Vein endothelial cell (primary cell): ENCODE measurements at places on chromosomes 4 and X. TPM values are rescaled to one million over a fixed set of nuclear protein-coding genes. Genes with fewer than 3 reads are reported as not detected.

The CT45A10 gene
- not detected in 2 replicates for total RNA-seq

The IL2RG gene
- total RNA-seq: 0.19 TPM in 1 of 2 replicates, not detected in the other

The TEX13D gene
- total RNA-seq: not detected in 2 replicates

The DCAF8L2 gene
- total RNA-seq: 0.10 and 0.33 TPM in 2 replicates
